ENCODE measurements at places on chromosomes 2 and 18.

DNA sequence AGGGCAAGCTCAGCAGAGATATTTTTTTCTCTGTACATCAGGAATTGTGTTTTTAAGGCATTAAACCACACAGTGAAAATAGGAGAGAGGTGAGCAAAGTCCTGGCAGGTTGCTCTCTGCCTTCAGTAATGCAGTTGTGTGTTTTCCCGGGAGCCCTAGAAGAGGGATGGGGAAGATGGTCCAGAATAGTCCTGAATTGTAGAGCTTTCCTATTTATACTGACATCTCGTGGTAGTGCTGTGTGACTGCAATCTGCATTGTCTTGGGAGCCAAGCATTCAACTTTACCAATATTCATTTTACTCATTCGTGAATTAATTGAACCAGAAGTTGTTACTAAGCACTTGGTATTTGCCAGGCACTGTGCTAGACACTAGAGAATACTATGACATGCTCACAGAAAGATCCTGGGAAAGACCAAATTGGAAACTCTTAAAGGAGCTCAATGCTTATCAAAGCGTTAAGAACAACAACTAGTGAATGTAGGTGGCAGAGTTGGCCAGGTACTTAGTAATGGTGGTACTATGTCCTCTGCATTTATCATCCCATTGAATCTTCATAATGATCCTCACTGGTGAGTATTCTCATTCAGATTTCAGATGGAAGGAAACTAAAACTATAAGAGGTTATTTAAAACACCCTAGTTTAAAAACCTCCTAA, 214.6 kb downstream of the TRIB2 start:
- DNase-seq = no peak

GRCh38 chr2:120675460-120676130, 60.1 kb upstream of the GLI2 start:
- DNase-seq = no peak

GRCh38 chr2:71811726-71812125, 335.9 kb downstream of the CYP26B1 start:
- DNase-seq = no peak

DNA sequence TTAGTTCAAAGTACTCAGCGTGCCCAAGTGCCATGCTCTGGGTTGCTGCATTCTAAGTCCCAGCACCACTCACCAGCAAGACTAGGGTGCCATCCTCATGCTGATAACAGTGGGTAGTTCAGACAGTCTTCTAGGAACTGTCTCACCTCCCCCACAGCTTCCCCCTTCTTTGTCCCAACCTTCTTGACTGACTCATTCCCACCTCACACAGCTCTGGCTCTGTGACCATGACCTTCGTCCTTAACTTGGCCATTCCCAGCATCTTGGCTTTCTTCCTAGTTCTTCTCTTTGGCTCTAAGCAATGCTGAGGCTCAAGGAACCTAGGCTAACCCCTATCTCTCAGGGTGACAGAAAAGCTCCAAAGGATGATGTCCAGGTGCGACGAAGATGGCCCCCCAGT, 20.0 kb upstream of the CXCR4 start:
- DNase-seq = no peak

DNA sequence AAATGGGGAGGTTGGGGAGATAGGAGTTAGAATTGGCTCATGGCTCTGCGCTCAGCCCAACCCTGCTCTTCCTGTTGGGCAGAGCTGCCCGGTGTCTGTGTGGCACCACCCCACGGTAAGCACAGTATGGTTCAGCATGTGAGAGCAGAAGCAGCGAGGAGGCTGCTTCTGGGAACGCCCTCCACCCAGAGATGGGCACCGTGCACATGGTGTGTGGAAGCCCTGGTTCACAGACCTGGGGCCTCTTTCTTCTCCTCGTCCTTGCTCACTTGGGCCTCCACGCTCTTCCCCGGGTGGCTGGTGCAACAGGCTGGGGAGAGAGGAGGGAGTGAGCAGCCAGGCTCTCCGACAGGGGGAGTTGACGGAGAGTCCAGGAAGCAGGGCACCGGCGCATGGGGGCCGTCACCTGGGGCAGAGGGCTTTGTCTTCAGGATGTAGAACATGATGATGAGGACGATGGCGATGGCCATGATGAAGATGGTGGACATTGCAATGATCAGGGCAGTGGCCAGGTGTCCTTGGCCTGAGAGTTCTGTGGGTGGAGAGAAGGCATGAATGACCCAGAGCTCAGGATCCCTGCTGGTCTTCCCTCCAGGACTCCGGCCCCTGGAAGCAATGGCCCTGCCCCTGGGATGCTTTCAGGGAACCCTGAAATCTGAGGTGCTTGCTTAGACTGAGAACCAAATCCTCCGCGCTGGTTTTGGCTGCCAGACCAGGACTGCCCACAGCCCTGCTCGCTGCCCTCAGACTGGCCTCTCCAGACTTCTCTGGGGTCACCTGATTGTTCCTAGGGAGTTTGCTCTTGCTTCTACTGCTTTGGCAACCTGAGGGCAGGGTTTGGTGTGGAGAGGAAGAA, 78.3 kb downstream of the EDAR start:
- no peak for DNase-seq

GRCh38 chr2:22079583-22079982, 955.8 kb downstream of the TDRD15 start:
- DNase-seq = no peak

GRCh38 chr18:2009942-2010697, 561.2 kb downstream of the METTL4 start:
- DNase-seq = no peak

GRCh38 chr2:9765611-9766531, 77.4 kb upstream of the TAF1B start:
- DNase-seq = no peak

GRCh38 chr2:67564076-67564475, 166.9 kb downstream of the ETAA1 start:
- no peak for DNase-seq

DNA sequence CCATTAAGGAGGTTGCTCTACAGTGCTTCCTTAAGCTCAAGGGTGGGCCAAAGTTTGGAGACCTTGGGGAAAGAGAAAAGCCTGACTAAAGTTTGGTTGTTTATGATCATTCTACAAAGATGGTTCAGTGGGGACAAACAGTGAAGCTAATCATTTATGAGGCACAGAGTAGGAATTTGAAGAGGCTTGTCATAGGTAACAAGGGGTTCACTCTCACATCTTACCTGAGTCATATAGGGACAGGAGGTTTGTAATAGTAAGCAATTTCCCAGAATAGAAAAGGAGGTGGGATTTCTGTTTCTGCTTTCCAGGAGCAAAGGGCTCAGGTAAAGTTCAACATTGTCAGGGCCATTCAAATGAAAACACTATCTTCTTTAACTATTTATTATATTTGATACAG, 787.9 kb downstream of the CPS1 start:
- DNase-seq = no peak

- DNase-seq = no peak
Observed at GRCh38 chr2:230865766-230866755, 1.3 kb downstream of the ITM2C start.

Data from stimulated activated CD8-positive, alpha-beta memory T cell treated with anti-CD3 and anti-CD28 coated beads, Interleukin-7, amount 100 ng/mL, for 1 hour (primary cell).